GM04503 (cell line): ENCODE measurements at places on chromosomes 6 and 20.

DNA sequence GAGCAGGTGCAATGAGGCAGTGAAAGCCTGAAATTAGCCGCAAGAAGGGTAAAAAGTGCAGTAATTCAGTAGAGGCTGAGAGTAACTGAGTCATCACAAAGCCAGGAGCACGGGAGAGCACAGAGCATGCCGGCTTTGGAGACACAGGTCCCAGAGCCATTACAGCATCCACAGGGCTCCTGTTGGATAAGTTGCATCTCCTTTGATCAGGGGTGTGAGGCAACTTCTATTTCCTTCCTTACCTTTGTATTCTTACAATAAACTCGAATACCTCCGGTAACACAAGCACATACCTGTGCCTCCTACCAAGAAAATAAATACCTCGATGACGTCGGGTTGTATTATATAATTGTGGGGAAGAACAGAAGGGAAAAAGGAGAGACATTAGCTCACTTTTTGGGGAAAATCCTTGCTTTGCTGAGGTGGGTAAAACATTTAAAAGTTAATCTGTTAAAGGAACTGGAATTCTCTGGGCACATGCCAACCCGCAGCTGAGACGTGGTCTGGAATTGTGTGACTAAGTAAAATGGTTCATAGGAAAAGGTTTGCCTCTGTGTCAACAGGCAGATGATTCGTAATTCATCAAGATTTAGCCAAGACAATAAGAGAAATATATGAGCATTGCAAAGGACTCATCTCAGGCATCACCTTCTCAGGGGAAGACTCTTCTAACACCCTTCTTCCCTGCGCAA is 360.7 kb upstream of the ZFP64 start:
- peak; percentile 26 for DNase-seq

- DNase-seq, result no peak
These were observed 577 bp downstream of the LSM14B start for GRCh38 chr20:62122654-62123449.

DNA sequence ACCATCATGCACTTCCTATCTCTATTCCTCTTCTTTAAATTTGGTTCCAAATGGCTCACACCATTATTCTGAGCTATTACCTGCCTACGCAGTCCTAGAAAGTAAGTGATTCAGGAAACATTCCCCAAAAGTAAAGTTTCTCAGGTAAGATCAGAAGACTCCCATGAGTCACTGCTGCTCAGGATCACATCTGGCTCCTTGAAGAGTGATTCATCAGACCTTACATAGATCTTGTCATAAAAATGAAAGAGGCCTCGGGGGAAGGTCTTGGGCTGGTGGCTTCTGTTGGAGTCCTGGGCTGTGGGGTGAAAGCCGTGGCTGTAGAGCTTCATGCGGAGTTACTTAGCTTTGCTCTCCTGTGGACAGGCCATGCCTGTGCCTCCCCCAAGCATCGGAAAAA is 35.9 kb downstream of the PLG start:
- no peak for DNase-seq

GRCh38 chr6:151747896-151748295 is 59.6 kb upstream of the ESR1 start:
- no peak for DNase-seq

DNA sequence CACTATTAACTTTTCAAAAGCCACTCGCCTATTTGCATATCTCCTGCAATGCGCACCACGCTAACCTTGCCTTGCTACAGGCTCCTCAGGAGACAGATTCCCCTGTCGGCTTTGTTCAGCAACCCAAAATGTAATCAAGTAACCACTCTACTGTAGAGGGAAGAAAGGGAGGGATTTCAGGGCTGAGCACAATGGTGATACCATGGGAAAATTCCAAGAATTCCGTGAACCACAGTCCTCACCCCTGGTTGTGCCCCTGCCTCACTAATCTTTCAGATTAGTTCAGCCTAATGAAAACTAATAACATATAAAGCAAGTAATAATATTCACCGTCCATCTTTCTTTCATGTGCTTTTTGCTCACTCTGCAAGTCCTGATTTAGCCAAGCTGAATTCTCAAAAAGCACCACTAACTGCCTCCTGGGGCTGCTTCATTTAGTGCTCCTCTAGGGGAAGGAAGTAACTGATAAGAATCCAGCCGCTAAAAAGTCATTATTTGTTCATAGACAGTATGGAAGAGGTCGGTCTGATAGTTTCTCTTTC is 6.6 kb downstream of the CITED2 start:
- no peak for DNase-seq

DNA sequence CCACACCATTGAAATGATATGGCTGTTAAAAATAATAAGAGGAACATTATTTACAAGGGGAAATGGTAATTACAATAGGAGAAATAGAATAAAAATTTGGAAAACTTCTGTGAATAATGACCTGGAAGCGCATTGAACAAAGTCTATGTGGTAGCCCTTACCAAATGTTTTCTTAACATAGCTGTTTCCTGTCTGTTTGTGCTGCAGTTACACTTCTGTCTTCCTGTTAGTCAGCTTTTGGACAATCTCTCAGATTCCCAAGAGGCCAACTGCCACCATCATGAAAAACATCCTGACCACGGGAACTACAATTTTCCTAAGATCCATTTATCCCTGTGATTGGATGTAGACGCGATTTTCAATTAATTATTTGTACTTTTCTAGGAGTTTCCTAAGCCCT is 754.4 kb upstream of the MARCKS start:
- no peak for DNase-seq

DNA sequence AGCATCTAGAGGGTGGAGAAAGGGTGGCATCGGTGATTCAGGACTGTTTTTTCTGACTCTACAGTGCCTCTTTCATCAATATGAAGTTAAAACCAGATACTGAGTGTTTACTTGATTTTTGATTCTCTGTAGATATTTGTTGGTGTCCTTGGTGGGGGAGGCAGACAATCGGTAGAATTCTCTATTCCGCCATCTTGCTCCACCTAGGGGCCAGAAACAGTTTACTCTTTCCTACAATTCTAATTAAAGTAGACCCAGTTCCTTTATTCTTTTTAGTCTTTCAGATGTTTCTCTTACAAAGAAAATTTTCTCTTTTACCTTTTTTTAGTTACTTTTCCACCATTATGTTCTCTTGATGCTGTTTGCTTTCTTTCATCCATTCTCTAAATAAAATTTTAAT is 162.1 kb upstream of the RAB32 start:
- DNase-seq, result no peak

GRCh38 chr6:98433325-98434056 is 400.9 kb upstream of the POU3F2 start:
- DNase-seq, result no peak

DNA sequence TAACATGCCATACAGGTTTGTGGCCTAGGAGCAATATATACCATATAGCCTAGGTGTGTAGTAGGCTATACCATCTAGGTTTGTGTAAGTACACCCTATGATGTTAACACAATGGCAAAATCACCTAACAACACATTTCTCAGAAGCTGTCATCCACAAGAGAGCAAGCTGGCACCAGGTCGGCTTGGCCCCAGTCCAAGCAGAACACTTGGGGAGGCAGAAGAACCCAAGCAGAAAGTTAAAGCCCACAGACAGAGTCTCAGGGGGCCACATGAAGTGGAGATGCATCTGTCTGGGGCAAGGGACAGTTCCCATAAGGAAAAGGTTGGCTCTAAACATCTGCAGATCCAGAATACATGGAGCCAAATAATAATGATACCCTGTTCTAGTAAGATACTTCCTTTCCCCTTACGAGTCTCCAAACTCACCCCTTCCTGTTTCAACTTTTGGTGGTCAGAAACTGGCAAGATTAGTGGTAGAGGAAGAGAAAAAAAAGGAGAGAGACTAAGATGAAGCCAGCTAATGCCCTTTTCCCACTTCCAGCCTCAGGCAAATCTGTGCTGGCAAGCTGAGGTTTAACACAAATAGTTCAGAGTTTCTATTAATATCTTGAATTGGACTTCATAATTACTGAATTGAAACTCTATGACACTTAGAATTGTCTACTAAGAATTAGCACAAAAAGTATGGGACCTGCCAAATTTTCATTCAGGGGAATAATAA is 29.5 kb downstream of the TCF21 start:
- DNase-seq, result no peak

DNA sequence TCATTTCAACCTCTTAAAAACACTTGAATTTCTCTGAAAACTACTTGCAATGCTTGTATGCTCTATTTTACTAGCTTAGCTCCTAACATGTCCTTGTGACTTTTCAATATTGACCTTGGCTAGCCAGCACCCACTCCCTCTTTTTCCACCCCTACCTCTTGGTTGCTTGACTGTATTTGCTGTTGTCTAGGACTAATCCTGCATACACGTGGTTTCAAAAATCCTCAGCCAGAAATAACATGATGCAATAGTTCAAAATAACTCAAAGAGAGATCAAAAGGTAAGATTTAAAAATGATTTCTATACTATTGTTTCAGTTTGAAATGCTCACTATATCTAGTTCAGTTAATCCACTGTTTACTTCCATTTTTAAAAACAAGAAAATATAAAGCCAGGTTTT is 102.3 kb upstream of the TBX18 start:
- no peak for DNase-seq

GRCh38 chr20:16392346-16392745 is 180.9 kb downstream of the KIF16B start:
- no peak for DNase-seq

DNA sequence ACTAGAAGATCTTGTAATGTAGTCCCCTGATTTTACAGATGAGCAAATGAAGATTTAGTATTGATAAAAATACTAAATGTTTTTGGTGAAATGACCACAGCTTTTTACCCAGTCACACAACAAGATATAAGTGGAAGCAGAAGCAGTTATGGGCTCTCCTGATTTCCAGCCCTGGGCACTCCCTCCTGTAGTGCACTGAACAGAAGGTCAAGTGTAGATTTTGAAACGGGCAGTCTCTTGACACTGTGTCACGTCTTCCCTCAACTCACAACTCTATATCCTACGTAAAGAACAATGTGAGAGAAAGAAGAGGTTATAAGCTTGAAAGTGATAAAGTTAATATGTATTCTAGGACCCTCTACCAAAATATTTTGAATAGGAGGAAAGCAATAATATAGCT is 23.3 kb downstream of the TMEM200A start:
- no peak for DNase-seq

DNA sequence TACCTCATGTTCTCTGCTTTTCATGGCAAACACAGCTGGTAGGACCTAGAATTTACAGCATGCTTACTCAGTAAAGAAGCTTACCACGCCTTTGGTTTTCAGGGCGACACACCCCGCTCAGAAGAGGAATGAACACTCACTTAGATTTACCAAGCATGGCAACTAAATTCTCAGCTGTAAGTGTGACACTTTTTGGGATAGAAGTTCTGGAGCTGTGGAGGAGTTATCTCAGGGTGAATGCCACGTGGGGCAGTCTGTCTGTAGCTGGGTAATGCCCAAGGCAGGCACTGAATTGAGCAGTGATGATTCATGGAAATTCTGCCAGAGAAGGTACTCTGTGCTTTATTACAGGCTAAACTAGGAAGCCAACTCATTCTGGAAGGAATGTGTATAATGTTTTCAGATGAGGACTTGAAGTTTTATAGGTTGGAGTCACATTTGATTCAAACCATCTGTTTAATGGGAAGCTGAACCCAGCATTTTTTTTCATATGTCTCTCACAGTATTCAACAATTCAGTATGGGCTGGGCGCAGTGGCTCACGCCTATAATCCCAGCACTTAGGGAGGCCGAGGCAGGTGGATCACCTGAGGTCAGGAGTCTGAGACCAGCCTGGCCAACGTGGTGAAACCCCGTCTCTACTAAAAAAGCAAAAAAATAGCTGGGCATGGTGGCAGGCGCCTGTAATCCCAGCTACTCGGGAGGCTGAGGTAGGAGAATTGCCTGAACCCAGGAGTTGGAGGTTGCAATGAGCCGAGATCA is 3.5 kb upstream of the PRIM2 start:
- peak; percentile 100 for DNase-seq

DNA sequence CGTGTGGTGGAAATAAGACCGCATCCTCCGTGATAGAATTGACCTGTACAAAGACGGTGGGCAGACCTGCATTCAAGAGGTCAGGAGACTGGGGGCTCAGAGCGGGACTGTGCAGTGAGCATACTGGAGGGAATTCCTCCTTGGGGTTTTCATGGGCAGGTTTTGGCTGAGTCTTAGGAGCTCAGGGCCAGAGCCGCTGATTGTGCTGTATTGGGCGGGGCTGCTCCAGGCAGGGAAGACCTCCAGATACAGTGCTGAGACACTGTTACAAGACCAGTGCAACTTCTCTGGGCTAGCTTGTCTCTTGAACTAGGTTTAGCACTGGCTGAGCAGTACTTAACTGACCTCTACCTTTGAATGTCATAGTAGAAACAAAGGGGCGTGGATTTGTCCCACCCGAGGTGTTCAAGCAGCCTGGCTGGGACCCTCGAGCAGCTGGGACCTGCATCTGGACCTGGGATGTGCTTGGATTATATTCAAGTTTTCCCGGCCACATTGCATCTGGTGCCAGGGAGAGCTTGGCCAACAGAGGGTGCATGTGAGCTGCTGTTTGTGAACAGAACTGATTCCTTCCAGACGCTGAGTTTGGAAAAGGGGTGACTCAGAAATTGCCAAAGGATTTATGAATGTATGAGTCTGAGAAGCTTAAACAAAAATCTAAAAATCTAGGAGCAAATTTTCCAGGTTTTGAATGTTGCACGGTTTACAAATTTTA is 33.4 kb upstream of the SLC22A1 start:
- DNase-seq, result peak; percentile 85

DNA sequence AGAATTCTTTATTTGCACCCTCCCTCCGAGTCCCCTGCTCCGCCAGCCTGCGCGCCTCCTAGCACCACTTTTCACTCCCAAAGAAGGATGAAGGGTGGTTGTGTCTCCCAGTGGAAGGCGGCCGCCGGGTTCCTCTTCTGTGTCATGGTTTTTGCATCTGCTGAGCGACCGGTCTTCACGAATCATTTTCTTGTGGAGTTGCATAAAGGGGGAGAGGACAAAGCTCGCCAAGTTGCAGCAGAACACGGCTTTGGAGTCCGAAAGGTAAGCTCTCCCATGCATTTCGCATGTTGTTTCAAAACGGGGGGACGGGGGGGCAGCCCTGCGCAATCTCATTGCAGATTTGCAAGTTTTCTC is 357 bp downstream of the PCSK2 start:
- no peak for DNase-seq

- no peak for DNase-seq
These were observed at the start of gene BTN1A1 for GRCh38 chr6:26500102-26500501. Gene BTN1A1 (plus strand): TSS chr6:26500303. CDS start chr6:26501287, 984 bp downstream.

GRCh38 chr6:2237001-2237400 is 8.4 kb downstream of the GMDS start:
- DNase-seq, result peak; percentile 33

DNA sequence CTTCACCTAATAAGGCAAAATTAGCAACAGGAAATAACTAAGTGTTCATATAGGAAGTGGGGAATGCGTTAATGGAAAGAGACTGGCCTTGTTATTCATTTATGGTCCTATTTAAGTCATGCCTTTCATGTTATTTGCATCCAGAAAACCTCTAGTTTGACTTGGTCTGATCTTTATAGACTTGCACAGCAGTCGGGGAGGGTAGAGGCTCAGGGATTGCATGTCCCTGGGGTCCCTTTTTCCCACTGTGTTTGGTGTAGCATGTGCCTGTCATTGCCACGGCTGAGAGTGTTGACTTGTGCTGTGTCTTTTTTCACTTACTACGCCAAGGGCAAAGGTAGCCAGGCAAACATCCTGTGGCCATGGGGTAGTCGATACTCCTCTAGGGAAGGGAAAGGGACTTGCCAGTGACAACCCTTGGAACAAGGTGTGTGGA is 105.4 kb upstream of the RIN2 start:
- no peak for DNase-seq
